ENCODE measurements at places on chromosomes 3 and 15.

- no peak for DNase-seq
Measured at GRCh38 chr3:126435456-126436315, 40.0 kb downstream of the ZXDC start.

- no peak for DNase-seq
Measured at GRCh38 chr3:126340081-126340511, 17.1 kb downstream of the KLF15 start.

DNA sequence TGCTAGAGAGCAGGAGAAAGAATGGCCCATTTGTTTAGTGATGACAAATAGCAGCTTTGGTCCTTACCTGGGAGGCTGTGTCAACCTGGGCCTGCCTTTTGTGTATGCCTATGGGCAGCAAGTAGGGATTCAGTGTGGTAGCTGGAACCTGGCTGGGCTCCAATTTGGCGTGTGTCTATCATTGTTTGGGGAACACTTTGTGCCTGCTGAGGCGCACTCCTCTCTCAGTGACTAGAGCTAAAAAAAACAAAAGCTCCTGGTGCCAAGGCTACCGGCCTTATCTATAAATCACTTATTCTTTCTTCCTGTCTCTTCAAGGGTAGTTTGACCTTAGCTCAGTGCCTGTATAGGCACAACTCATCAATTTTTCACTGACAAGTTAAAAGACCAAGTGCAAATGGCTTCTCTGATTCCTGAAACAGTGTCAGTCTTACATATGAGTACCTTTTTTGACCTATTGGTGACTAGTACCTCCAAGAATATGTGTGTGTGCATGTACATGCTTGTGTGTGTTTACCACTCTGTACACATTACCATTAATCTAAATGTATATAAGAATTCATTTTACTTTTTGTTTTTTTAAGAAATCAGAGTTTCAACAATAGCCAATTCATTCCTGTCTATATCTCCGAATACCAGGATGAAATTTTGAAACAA lies 54.6 kb downstream of the GMNC start:
- no peak for DNase-seq

DNA sequence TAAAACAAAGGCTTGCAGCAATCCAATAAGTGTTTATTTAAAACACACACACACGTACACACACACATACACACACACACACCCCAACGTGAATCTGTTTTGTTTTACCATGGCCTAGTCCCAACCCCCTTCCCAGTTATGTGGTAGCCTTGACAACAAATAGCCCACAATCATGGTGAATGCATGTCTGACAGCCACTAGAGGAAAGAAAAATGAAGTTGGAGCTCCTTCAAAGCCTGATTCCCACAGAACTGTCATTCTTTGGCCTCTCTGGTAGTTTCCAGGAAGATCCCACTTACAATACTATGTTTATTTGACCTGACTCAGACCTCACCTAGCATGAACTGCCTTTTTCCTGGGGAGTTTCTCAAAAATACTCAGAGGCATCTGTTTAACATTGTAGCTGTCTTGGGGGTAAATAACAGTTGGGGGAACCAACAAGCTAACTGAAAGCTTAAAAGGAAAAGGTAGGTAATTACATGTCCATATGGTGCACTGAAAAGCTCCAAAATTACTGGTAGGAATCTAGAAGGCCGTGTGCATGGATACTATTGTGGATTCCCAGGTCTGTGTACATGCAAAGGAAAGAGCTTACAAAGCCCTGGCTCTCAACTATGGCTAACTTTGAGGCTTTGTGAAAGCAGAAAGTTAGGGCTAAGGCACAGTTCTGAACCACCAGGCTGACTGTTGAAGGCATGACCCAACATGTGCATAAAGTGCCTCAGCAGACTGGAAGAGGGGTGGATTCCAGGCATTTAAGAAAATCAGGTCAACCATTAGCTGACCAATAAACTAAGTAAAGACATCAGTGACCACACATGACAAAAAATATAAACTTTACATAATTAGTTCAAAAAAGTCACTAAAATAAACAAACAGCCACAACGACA lies 65.3 kb downstream of the FAIM start:
- DNase-seq, result no peak

DNA sequence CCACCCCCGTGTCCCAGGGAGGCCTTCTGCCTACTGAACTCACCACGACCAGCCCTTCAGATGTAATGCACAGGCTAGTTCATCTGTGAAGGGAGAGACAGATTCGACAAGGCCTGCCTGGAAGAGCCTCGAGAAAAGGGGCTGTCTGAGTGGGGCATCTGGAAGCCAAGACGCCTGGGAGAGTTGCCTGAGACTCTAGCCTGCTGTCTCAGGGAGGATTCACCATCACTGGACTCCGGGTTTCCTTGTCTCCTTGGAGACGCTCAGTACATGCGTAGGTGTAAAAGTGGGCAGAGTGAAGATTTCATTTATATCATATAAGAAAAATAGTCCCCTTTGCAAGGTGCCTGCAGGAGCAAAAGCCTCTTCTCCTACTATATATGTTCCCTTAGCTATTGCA lies 468.9 kb downstream of the FOXP1 start:
- DNase-seq, result no peak

- no peak for DNase-seq
Measured at GRCh38 chr3:31185062-31185357, 290.5 kb upstream of the GADL1 start.

- no peak for DNase-seq
Measured at GRCh38 chr15:33152502-33153109, 41.9 kb downstream of the FMN1 start.

DNA sequence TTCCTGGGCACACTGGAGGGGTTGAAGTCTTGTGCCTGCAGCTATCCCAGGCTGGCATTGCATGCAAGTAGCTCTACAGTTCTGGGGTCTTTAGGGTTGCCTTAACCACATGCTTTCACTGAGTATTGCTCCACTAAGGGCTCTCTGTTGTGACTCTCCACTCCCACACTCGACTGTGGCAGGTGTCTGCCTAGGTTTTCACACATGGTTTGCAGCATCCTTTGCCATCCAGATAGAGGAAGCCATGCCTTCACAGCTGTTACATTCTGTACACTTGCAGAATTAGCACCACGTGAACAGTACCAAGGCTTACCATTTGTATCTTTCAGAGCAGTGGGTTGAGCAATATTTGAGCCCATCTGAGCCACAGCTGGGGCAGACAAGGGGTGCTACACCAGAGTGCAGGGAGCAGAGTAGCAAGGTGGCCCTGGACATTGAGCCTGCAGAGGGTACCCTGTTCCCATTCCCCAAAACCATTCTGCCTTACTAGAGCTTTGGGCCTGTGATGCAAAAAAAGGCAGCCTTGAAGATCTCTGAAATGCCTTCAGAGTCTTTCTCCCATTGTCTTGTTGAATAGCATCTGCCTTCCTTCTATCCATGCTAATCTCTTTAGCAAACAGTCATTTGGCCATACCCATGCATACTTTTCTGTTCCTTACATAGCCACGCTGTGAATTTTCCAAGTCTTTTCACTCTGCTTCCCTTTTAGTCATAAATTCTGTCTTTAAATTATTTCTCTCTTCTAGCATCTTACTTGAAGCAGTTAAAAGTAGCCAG lies 95.2 kb upstream of the PLCL2 start:
- peak; percentile 49 for DNase-seq

DNA sequence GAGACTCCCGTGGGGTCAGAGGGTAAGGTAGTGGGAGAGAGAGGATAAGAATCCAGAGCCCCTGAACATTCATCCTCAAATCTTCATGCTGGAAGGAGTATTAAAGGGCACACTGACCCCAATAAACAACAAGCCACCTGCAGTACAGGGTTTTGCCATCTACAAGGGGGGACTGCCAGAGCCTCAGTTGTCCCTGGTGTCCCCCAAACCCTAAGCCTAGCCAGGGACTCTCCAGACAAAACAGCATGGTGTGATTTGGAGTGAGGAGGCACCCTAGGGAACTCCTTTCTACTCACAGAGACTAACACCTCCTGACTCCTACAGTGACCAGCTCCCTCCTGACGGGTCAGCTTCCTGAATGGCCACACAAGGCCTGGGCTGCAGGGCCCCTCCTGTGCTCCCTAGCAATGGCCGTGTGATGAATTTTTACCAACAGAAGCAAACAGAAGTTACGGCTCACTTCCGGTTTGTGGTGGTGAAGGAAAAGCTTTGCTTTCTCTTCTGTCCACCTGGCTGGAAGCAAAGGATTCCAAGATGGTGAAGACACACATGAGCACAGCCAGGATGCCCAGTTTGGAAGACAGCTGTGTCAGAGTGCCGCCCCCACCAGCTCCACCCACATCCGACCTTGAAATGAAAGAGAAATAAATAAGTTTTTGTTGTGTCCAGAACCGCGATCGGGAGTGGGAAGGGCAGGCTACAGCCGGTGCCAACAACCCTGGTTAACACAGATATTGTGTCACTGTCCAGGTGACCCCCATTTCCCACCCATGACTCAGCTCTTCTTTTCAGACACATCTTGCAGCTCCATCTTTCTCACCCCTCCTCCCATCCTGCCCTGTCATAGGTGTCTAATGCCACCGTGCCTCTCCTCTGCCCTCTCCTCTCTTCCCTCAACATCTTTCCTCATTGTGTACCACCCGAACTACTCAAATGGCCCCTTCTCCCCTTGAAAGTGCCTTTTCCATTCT lies 69.6 kb upstream of the ATP13A3 start:
- DNase-seq, result no peak

GRCh38 chr3:30904996-30905395 lies 10.5 kb upstream of the GADL1 start:
- DNase-seq, result no peak

GRCh38 chr15:35427091-35427490 lies 118.9 kb downstream of the DPH6 start:
- no peak for DNase-seq

GRCh38 chr3:111072031-111072921 lies 660 bp downstream of the NECTIN3 start:
- DNase-seq, result peak; percentile 64

- DNase-seq, result no peak
Measured at GRCh38 chr3:171266740-171267073, 193.5 kb downstream of the TNIK start.

DNA sequence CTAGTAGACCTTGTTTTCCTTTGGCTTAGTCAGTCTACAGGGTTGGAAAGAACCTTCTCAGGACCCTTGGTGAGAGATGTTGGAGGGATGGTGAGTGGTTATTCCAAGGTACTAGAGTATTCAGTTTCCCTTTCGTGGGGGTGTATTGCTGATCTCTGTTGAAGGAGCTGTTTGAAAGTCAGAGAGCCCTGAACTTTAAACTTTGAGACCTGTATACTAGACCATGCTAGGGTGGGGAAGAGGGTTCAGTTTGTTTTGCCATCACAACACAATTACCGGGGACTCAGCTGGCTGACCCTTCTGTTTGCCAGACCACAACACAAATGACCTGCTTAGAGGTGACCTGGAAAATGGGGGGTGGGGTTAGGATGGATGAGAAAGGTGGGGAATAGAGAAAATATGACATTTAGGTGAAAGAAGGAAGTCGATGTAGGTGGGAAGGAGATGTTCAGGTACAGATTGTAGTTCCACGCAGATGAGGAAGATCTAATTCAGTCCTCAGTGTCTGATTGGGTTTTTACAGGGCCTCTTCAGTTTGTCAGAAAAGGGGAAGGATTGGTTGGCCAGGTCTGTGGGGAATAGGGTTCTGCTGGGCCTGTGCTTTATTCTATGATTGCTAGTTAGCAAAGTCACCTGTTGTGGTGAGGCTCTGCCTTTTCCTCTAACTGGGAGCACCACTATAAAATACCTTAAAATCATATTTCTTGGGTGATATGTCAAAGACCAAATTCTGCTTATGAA lies 6.8 kb downstream of the UBE2E2 start:
- no peak for DNase-seq

DNA sequence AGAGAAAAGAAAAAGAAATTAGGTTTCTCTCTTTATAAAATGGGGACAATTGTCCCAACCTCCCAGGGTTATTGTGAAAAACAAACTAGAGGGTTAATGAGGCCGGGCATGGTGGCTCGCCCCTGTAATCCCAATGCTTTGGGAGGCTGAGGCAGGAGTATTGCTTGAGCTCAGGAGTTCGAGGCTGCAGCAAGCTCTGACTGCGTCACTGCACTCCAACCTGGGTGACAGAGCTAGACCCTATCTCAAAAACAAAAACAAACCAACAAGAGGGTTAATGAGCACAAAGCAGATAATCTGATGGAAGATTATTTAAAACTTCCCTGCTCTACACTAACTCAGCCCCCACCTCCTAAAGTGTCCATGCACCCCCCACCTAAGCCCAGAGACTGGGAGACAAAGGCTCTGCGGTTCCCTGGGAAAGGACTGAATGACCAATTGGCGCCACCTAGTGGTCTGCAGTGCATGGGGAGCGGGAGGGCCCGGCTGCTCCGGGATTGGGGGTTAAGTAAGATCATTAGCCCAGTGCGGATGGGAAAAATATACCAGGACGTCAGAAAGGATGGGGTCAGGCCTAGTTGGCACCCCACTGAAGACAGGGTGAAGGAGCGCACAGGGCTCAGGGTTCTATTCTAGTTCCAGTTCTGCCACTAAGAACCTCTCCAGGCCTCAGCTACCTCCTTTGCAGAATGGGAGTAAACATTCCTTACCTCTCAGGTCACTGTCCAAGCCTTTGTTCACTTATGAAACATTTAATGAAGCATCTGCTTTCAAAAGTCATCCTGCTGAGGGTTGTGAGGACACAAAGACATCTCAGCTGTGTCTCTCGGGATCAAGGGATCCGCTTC lies 15.6 kb downstream of the PIF1 start:
- DNase-seq, result peak; percentile 94

DNA sequence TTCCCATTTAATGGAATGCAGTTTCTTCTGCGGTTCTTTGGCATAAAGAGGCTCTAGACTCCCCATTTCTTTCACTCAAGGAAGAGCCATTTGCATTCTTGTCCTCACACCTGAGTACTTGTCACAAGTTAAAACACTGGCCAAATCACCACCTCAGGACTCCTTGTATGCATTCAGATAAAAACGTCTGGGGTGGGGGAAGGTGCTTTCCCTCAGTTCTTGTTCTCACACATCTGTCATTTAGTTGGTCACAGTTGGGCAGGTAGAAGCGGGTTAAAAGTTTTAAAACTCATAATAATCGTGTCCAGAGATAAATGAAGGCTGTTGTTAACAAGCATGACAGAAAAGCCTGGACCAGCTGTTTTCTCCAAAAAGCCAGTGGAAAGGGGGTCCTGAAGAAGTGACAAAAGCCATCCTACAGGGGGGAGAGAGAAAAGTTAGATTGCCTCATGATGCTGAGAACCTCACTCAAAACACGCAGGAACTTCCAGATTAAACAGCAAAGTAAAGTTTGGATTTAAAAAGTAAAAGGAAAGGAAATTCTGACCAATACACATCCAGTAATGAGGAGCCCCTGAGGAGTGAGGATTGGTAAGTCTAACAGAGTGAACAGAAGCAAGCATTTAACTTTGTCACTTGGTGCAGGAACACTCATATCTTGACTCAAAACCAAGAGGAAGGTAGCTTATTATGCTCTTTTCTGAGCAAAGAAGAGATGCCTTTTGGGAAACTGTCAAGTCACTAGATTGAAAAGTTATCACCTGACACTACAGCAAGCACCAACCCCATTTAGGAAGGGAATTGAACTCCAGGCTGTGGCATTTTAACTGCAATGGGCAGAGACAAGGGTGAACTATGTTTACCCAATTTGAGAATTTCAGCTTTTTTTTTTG lies 2.8 kb downstream of the BCL2L10 start:
- no peak for DNase-seq

DNA sequence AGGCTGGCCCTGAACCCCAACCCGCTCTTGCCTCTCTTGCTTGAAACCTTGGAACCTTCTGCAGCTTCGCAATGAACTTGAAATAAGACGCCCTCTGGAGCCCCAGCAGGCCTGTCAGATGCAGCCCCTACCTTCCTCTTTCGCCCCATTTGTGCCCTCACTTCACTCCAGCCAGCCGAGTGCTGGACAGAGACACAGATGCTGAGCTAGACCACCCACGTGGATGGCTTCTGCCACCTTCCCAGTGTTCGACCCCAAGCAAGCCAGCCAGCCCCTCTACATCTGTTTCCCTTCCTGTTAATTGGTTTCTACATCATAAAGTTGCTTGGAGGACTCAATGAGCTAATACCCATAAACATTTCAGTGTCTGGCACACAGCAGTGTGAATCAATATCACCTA lies 23.8 kb upstream of the SNRPA1 start:
- peak; percentile 72 for DNase-seq
